NCI-H2227 treated with DMSO at 0.1 percent for 48 hours (cell line): ENCODE measurements at places on chromosomes 2 and 18.

GRCh38 chr2:230658577-230658876 is 54.1 kb upstream of the CAB39 start:
- no peak for DNase-seq

DNA sequence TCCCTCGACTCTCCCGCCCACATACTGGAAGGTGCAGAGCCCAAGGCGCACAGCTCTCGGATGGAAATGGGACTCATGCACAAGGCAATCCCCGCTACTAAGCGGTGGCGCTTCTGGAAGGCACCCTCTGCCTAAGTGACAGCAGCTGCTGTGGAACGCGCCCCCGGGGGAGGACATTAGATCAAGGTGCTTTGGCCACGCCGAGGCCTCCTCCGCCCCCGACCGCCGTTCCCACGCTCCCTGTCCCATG is 202 bp downstream of the MCEE start:
- peak; percentile 80 for DNase-seq

DNA sequence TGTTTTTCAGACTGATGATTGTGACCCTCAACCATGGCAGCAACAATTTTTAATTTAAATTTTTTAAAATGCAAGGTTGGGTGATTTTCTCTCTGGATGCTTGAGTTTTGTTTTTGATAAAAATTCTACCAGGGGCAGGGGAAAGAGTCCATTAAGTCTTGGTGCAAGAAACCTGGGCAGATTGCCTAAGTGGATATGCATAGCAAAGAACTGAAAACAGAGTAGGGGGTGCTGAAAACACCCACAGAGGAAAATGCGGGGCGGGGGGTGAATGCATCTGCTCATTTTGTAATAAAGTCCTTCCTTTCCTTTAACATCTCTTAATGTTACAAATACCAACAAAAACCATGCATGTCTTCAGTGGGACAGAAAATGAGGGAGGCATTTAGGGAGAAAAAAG is 138.0 kb downstream of the NEDD4L start:
- no peak for DNase-seq

- DNase-seq: peak; percentile 91
These were observed 198.9 kb upstream of the NABP1 start for GRCh38 chr2:191478799-191479679.

DNA sequence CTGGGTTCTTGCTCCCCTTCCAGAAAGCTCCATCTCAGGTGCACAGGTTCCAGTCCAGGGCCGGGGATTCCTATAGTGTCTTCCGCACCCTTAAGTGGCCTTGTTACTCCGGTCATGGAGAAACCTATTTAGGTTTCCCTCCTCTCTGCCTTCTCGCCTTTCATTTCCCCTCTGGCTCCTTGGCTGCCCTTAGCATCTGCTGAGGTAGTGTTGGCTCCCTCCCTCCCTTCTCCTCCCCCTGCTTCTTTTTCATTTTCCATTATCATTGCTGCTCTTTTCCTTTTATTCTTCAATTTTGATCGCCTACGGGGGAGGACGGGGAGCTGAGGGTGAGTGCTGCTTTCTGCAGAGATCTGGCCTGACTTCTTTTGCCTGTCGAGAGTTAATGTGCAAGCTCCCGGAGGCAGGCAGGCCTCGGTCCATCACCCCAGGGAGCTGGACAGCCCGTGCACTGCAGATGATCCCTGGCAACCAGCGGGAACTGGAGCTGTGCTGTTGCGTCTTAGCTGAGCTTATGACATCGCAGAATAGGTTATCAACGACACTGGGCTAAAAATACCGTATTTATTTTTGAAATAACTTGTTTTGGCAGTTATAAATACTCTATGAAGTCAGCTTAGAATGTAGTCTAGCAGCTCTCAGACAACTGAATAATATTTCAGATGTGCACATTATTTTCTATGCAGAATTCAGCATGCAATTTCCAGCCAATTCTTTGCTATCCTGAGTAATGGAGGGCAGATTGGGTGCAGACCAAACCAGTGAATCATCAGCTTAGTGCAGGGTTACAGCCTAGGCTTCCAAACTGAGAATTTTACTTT is 141.9 kb downstream of the SLC4A3 start:
- DNase-seq: no peak

DNA sequence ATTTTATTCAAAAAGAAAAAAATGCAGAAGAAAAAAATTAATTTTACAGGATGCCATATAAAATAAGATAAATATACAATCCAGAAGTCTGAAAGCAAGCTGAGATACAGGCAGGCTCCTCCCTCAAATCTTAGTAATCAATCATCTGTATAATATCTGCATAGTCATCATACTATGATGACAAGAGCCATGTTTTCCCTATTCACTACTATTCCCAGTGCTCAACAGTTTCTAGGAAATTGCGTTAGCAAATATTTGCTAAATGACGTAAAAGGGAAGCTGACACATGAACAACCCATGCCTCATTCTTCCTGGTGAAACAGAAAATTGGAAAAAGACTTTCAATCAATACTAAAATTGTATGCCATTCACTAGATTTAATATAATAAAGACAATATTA is 793.2 kb downstream of the SUCLG1 start:
- no peak for DNase-seq

DNA sequence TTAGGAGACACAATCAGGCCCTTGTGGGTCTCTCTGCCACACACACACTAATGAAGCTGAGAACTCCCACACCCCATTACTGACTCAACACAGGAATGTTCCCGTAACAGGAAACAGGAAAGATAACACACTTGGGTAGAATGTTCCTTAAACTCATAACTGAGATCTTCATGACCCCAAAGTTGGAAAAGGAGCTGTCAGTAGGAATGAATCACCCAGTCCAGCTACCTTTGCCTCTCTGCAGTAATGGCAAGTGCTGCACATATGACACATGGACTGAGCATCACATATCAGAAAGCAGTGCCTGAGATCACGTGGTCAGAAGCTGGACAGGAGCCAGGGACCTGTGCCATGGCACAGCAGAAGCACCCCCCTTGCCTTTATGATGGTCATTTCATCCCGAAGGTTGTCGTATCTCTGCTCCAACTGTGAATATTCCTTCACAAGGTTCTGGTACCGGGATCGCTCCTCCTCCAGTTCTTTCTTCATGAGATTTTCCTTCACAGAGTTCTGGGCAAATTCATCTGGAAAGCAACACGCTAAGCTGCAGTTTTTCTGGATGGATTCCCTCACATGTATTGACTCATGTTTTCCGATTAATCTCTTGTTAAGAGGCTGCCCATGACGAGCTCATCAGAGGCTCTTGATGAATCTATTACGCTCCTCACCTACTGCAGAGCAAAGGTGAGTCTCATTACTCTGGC is 65.4 kb upstream of the ACAA2 start:
- no peak for DNase-seq

DNA sequence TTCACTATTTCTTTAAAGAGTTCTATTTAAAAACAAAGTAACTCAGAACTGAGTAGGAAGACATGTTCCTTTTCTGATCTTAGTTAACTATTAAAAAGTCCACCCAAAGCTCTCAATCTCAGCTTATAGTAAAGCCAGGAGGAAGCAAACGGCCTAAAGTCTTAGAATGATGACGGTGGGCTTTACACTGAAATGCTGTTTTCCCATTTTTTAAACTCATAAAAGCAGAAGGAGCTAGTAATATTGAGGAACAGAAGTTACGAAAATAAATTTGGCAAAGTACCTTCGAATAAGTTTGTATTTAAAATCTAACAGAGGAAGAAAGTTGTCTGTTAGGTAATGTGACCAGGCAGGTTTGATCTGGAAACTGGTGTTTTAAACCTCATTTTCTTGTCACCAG is 111.1 kb downstream of the ZNF532 start:
- no peak for DNase-seq

DNA sequence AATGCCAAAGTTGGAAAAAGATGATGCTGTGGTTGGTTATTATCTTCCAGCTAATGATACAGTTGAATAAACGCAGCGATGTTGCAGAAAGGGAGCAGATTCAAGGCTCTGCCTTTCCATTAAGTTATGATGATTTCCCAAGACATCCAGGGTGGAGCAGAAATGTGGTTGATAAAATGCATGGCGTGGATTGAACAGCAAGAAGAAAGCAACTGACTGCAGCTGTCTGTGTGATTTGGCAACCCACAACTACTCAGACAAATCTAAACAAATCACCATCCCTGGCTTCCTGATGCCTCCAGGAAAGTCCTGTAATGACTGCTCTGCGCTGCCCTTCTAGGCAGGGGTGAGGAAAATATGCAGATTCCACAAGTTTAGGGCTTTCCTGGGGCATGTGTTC is 166.3 kb downstream of the NRP2 start:
- peak; percentile 65 for DNase-seq

DNA sequence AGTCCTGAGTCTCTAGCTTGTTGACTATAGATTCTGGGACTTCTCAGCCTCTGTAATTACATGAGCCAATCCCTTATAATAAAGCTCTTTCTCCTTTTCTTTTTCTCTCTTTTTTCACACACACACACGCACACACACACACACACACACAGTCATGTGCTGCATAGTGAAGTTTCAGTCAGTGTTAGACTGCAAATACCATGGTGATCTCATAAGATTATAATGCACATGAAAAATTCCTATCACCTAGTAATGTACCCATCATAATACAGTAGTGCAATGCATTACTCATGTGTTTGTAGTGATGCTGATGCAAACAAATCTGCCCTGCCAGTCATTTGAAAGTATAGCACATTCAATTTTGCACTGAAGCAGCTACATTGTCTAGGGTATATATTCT is 558.2 kb downstream of the SUCLG1 start:
- no peak for DNase-seq

DNA sequence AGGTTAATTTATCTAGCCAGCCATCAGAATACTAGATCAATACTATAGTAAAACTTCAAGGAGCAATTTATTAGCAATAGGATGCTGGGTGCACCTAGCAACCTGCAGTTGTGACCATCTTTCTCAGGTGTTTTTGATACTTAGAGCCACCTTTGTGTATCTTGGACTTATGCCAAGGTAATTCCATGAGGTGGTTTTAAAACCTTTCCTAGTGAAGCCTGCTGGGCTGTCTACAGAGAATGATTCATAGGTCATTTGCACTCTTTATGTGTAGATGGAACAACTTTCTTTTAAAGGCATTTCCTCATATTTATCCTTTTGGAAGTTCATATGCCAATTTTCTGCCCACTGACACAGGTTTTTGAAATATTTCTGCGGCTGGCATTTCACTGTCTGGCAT is 1030.1 kb upstream of the POU3F3 start:
- no peak for DNase-seq

GRCh38 chr2:23157812-23158211 is 227.2 kb upstream of the KLHL29 start:
- DNase-seq: no peak
